ENCODE measurements at places on chromosomes 6 and 20.

DNA sequence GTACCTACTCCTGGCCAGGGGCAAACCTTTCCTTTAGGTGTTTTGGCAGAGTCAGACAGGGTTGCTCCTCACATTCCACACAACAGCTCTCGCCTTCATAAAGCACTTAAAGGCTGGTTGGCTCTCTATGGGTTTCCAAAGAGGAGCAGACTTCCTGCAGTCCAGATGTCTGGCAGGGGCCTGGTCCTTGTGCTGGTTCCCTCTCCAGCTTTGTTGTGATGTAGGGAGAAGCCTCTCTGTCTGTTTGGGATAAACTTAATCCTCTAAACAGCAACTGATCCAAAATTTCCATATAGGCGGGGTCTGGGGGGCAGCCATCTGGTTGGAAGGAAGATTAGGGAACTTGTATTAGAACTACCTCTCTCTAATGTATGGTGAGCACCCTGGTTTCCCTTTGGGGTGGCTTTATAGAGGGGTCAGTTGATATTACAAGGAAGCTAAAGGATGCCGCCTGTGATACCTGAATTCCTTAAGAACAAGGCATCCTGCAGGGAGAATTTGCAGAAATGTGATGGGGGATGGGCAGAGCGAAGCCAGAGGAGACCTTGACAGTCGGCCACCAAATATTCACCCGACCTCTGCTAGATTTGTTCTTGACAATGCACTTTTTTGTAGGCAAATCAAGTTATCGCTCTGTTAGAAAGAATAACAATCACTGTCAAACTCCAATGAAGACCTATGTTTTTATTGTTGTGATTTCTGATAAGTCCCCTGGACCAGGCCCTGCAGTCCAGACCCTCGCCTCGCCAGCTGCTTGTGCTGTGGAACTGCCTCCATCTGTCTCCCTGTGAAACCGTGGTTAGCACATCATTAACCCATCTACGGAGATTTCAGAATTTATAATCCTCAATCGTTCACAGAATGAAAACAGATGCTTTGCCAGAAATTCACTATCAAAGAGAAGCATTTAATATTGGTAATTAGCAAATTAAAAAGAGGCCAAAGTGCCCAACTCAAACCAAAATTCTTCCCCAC is 94.0 kb upstream of the RALGAPA2 start:
- DNase-seq = no peak

- no peak for DNase-seq
Measured at GRCh38 chr20:23159256-23159946, 73.3 kb upstream of the CD93 start.

- DNase-seq = no peak
Measured at GRCh38 chr20:63255931-63256704, 1.9 kb upstream of the NKAIN4 start.

DNA sequence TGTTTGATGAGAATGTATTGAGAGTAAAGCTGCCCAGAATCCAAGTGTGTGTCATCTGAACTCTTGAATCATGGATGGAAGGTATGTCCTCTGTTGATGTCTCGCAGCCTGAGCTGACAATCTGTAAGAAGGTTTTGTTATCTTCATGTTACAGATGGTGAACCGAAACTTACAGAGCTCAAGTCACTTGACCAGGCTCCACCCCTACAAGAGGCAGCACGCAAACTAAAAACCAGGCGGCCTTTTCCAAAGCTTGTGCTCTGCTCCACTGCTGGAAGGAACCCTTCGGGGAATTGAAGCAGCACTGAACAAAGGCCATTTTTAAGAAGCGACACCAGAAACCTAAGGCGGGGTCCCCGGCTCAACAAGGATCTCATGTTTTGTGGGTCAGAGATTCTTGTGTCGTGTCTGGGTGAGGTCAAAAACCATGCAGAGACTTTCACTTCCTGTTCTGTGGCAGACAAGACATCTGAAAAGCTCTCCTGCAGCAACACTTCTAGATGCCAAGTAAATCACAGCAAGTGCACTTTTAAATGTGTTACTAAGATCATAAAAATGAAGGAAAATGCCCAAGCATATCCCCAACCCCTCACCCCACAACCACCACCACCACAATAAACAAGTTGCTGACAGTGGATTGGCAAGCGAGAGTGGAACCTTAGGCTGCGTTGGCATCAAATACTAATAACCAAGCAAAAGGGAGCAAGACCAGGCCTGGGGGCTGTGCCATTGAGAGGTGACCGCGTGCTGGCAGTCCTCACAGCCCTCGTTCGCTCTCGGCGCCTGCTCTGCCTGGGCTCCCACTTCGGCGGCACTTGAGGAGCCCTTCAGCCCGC is 27.3 kb downstream of the NQO2 start:
- no peak for DNase-seq

GRCh38 chr20:51132279-51132678 is 109.4 kb upstream of the KCNG1 start:
- DNase-seq = no peak

DNA sequence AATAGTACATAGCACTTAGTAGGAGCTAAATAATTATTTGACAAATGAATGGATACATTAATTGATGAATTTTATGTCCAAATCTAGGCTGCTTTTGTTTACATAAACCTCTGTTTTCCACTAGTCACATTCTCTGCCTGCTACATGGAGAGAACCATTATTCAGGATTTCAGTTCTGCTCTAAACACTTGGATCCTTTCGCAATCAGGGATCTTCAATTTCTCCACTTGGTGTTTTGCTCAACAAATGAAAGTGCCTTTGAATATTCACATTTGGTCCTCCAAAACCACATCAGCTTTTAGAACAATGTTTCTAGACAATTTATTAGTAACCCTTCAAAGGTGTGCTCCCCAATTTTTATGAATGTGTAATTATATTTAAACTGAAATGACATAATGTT is 30.6 kb upstream of the HLA-DQB1 start:
- DNase-seq = no peak

- DNase-seq = no peak
Measured at GRCh38 chr6:119764927-119765681, 415.5 kb upstream of the MAN1A1 start.

DNA sequence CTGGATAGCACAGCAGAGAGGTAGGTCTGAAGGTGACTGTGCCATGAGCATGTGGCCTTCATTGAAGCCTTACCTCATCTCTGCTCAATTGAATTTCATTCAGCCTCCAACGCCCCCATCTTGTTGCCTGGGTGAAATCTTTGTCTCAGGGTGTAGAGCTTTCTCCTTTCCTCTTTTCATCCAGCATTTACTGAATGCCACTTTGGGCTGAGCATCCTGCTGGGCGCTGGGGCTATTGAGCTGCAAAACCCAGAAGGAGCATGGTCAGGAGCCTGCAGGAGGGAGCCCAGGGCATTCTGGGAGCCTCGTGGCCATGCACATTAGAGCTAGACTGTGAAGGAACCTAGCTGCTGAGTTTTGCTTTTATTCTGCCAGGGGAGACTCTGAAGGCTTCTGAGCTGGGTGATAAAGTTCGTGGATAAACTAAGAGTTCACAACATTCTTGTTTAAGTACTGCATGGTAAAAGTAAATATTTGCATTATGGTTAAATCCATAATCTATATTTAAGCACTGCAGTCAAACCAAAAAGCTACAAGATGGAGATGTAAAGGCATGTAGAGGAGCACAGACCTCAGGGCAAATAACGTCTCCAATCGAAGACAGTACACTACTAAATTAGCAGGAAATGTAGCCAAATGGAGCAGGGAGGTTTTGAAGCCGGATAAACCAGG is 13.2 kb upstream of the ASXL1 start:
- no peak for DNase-seq

DNA sequence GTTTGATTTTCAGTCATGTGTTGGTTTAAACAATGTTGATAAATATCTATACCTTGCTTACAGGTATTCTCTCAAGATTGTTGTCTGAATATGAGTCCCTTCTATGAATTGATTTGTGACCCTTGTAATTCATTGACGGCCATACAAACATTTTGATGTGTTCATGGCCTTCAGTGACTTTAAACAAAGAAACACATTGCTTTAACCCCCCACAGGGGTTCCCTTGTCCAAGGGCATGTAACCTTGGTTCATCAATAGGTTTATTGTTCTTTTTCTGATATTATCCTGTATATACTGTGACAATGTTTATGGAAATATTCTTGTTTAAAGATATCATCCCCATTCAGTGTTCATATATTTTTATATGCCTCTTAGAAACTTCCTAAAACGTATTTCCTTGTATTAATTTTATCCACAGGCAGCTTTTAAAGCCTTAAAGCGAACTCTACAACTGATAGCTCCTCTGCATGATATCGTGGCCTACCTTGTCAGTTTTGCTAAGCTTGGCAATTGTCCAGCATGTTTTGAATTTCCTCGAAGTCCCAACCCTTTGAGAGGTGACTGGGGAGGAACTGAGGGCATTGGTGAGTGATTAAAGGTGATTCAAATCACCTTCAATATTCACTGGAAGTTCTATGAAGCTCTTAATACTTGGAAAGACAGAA is 87.0 kb downstream of the CD164 start:
- DNase-seq = no peak

GRCh38 chr6:147177286-147177685 is 26.9 kb upstream of the STXBP5 start:
- no peak for DNase-seq

GRCh38 chr6:13397359-13398068 is 69.2 kb upstream of the TBC1D7 start:
- DNase-seq = no peak

GRCh38 chr20:46154305-46154704 is 36.2 kb downstream of the CD40 start:
- DNase-seq = no peak

- DNase-seq = no peak
Measured at GRCh38 chr20:2417213-2417541, 36.5 kb downstream of the TGM6 start.

GRCh38 chr20:18284805-18285533 is 3.4 kb upstream of the ZNF133 start:
- no peak for DNase-seq

GRCh38 chr6:110951008-110951407 is 7.5 kb upstream of the GTF3C6 start:
- no peak for DNase-seq

- DNase-seq = no peak
Measured at GRCh38 chr20:57082357-57082945, 184.0 kb downstream of the BMP7 start.

DNA sequence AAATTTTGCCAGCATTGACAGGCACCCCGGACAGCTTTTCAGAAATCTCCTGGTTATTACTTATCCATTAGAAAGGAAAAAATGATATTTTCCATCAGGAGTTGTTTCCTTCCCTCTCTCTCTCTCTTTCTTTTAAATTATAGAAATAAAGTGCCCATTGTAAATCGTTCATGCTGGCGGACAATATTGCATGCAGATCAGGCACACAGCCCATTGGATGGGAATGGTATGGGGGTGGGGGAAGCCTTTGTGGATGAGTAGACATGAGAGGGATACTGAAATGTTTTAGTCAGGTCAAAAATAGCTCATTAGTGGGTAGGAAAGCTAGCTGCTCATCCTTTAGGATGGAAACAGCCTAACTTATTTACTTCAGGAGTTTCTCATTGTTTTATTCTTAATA is 764.9 kb upstream of the MMS22L start:
- DNase-seq = no peak

- DNase-seq = no peak
Measured at GRCh38 chr6:154187203-154187602, 148.2 kb downstream of the OPRM1 start.

GRCh38 chr6:132354517-132355167 is 46.6 kb downstream of the MOXD1 start:
- DNase-seq = no peak

- DNase-seq = no peak
Measured at GRCh38 chr20:23874747-23875146, 4.8 kb downstream of the CST5 start.

GRCh38 chr6:37695273-37695672 is 2.4 kb downstream of the MDGA1 start:
- no peak for DNase-seq

GRCh38 chr6:14549871-14550270 is 432.3 kb downstream of the CD83 start:
- no peak for DNase-seq

GRCh38 chr6:107064579-107065065 is 36.6 kb downstream of the MTRES1 start:
- DNase-seq = peak; percentile 45

- DNase-seq = no peak
Measured at GRCh38 chr6:144012534-144012933, 4.5 kb upstream of the PLAGL1 start.

DNA sequence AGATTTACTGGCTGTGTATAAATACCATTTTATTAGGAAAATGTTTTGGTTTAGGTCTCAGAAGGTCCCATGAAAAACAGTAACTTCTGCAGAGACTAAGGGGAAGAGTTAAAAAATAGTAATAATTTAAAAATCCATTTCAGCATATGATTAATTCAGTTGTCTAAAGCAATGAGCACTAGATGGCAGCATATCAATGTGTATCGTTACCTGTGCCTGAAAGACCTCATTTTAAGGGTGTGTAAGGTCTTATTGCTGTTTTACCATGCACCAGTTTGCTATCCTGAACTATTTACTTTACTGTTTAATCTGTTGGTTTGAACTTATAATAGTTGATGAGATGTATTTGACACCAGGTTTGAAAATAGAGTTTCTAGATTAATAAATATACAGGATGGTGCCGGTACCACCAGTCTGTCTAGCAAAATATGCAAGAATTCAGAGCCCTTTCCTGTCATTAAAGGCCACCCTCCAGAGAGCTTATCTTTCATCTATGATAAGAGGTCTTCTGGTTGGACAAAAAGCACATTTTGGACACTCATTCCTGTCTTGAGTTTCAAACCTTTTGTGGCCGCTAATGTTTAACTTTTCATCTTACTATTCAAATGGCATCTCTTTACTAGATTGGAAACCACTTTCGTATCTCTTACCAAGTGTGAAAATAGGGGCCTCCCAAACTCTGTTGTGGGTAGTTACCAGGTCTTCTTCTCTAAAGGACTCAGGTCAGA is 8.9 kb upstream of the AHI1 start:
- DNase-seq = no peak

GRCh38 chr6:79077715-79078074 is 359 bp downstream of the PHIP start:
- no peak for DNase-seq

GRCh38 chr6:46484081-46484820 is 7.0 kb downstream of the RCAN2 start:
- DNase-seq = no peak

GRCh38 chr6:39962831-39963230 is 28.6 kb upstream of the MOCS1 start:
- no peak for DNase-seq

GRCh38 chr20:17948442-17948841 is 20.2 kb downstream of the SNX5 start:
- DNase-seq = no peak

GRCh38 chr6:148325316-148326068 is 17.1 kb upstream of the SASH1 start:
- no peak for DNase-seq
